ENCODE measurements at places on chromosomes 13 and 19.

DNA sequence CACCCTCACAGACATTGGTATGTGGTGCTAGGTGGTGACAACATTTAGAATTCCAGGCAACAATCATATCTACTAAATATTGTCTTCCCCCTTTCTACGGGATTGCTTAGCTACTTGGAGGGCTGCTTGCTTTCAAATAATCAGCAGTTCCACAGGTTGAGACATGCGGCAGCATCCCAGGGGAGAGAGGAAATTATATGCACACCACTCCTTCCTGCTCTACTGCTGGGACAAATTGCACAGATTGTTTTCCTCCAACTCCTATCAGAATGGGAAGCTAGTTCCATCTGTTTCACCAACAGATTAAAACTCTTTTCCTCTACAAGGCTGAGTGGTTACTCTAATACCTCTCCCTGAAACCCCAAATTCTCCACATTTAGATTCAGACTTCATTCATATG, 275.4 kb downstream of the DNAJC15 start:
- DNase-seq = no peak

DNA sequence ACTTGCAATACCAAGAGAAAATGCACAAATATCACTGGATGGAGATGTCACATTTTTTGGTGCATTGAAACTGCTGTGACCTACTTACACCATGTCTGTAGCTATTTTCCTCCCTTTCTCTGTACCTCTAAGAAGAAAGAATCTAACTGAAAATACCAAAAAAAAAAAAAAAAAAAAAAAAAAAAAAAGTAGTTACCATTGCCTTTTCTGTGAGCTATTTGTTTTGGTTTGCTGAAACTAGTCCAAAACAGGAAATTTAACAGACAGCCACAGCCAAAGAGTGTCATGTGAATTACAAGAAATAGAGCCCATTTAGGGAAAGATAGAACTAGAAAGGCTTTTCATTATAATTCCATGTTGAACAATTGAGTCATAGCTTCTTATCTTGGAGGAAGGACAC, 37.3 kb downstream of the TNFSF13B start:
- DNase-seq = no peak

DNA sequence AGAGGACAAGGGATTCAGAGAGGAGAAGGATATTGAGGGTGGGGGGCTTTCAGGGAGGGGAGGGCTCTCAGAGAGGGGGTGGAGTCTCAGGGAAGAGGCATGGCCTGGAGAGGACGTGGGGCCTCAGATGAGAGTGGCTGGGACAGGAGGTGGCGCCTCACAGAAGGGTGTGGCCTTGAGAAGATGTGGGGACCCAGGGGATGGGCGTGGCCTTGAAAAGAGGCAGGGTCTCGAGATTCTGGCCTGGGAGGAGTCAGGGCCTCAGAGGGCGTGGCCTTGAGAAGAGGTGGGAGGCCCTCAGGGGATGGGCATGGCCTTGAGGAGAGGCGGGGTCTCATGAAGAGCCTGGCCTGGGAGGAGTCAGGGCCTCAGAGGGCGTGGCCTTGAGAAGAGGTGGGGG, 23.7 kb upstream of the TNFSF14 start:
- no peak for DNase-seq

DNA sequence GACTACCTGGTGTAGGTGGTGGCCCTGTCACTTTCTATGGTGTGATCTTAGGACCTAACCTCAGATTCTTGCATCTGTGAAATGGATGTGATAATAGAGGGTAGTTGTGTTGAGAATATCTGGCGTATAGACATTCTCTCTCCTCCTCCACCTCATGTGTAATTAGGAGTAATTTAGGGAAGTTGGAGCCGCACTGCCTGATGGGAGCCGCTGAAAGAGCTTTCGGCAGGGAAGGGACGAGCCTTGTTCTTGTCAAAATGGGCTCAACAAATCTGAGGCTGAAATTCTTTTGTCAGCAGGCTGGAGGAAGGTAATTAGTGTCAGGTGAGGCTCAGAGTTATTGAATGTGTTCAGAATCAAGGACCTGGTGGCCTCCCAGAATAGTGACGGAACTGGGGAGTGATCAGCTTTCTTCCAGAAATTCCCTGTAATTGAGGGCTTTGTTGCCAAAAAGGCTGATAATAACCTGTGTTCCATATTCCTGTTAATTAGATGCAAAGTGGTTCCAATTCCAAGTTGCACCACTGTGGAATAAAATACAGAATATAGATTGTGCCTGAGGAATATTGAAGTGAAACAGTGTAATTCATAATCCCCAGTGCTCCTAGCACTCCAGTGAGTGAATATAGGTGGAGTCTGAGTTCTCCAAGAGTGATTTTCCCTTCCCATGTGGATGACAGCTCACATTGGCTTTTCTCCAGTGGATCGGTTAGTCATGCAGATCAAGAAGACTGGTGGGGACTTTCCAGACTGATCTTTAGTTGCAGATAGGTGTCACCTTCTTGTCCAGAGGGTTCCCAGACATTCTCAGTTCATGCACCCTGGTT, 47.5 kb downstream of the SPATA13 start:
- no peak for DNase-seq

DNA sequence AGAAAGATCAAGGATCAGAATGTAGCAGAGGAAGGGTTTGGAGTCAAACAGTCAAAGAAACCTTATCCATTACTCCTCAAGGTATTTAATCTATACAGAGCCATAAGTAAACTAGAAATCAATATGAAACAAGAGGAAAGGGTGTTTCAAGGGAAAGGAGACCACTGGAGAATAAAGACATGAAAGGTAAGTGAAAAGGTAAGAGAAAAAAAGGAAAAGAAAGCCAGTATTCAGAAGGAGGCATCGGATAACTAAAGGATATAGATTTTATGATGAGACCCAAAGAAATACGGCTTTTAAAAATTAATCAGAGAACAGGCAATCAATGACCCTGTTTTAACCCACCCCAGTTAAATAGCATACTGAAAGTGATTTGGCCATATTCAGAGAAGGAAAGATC, 438.7 kb upstream of the MIR17HG start:
- no peak for DNase-seq

Measured in brain pericyte (primary cell).